ENCODE measurements at places on chromosomes 1 and 21. TPM values are rescaled to one million over a fixed set of nuclear protein-coding genes. Genes with fewer than 3 reads are reported as not detected.

GRCh38 chr1:117166076-117166475 is 44.5 kb upstream of the TRIM45 start:
- DNase-seq, result no peak

DNA sequence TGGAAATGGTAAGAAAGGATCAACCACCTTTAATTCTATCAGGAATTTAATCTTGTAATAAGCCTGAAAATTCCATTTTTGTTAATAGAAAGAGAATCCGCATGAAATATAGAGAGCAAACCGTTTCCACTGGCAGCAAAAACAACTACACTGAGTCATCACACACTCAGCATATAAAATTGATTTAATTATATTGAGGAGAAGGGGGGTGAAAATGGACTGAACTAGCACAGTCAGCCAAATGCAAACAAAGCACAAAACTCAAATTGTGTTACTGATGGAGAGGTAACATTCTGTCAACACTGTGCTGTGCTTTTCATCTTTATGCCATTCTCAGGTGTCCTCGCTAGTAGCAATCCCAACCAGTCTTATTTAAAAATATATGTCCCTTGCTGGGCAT is 1583.9 kb downstream of the MRPL39 start:
- no peak for DNase-seq

DNA sequence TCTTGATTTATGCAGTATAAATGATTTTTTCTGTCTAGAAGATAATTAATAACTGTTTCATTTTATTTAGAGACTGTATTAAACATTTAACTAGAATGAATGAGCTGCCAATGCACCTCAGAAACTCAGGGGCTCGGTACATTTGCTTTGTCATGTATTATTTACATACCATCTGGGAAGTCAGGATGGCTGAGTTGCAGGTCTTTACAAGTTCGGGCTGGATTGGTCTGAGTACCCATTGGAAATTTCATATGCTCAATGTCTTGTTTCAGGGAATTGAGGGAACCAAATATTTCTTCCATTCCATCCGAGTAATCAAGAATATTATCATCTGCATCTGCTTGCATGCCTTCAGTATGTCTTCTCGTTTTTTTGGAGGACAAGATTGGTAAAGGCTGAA is 221.7 kb downstream of the COL11A1 start:
- no peak for DNase-seq

GRCh38 chr1:35893051-35893879 is 10.3 kb downstream of the AGO1 start:
- no peak for DNase-seq

GRCh38 chr1:40404670-40405462 is 31.3 kb downstream of the SMAP2 start:
- no peak for DNase-seq

DNA sequence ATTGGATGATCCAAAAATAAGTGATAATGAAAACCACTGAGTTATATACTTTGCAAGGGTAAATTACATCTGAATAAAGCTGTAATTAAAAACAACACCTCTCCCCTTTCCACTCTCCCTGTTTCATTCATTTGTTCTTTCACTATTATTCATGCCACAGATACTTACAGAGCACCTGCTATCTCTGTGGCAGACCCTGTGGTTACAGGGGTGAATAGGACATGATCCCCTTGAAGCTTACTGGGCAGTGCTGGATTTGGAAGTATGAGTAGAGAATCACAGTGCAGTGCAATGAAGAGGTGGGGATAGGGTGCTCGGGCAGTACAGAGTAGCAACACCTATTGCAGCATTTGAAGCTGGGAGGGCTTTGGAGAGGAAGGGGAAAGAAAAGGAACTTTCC is 21.7 kb downstream of the ARV1 start:
- DNase-seq, result no peak

DNA sequence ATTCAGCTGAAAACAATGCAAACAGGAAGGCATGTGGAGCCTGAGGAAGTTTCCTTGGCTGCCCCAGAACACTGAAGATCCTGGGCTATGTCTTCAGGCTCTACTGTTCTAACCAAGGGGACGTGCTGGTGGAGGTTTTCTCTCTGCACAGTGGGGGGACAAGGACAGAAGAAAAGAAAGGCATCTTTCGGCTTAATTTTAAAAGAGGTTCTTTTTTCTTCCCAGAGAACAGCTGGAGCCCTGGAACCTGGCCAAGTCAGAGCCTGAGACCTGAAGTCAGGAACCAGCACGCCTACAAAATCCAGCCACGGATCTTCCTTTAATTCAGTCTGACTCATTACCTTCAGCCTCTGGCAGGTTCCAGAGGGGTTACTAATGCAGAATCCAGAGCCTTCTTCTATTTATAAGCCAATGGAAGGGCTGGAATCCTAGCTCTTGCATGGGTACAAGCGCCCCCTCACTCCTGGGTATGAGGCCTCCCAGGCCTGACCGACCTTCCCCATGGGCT is 19.8 kb downstream of the CTNNBIP1 start:
- no peak for DNase-seq

FUCA1 gene
- total RNA-seq, result 10.6 TPM

C1orf87 gene
- not detected for total RNA-seq

ATAD3B gene
- total RNA-seq, result 17.7 TPM

S100A9 gene
- total RNA-seq, result 4,658 TPM

TGFBR3 gene
- 221 TPM for total RNA-seq
